Brain pericyte (primary cell): ENCODE measurements at places on chromosomes 1 and 21.

DNA sequence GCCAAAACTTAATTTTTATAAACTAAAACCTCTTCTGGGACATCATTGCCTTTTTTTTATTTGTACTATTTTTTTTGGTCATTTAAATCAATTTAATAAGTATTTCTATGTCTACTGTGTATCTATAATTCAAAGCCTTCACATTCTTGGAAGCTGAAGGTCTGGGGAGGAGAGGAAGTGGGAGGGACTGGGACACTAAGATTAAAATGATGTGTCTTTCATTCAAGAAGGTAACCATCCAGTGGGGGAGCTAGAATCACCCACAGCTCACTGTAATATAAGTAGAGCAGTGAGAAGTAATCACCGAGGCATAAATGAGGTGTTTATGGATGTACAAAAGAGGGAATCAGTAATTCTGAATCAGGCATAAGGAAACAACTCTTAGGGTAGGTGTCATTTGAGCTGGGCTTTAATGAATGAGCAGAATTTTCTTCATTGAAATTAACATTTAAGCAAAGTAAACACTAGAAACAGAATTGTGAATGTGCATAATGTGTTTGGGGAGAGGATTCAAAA is 52.8 kb downstream of the PTGER3 start:
- no peak for DNase-seq

GRCh38 chr1:75640137-75640536 is 29.2 kb upstream of the SLC44A5 start:
- DNase-seq: no peak

DNA sequence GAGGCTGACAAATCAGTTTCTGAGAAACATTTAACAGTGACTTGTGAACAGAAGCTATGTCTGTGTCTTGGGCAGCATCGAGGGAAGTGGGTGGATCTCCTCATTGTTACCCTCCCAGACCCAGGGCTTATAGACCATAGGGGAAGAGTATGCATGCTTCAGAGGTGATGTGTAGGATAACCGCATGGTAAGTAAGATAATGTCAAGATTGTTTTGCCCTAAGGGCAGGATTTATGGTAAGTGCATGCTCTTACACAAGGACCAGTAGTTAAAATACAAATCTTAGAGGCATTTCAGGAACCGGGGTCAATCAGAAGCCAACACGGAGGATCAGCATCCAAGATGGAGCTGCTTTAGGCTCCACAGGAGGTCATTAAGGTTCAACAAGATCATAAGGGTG is 7.7 kb upstream of the PRMT2 start:
- no peak for DNase-seq

DNA sequence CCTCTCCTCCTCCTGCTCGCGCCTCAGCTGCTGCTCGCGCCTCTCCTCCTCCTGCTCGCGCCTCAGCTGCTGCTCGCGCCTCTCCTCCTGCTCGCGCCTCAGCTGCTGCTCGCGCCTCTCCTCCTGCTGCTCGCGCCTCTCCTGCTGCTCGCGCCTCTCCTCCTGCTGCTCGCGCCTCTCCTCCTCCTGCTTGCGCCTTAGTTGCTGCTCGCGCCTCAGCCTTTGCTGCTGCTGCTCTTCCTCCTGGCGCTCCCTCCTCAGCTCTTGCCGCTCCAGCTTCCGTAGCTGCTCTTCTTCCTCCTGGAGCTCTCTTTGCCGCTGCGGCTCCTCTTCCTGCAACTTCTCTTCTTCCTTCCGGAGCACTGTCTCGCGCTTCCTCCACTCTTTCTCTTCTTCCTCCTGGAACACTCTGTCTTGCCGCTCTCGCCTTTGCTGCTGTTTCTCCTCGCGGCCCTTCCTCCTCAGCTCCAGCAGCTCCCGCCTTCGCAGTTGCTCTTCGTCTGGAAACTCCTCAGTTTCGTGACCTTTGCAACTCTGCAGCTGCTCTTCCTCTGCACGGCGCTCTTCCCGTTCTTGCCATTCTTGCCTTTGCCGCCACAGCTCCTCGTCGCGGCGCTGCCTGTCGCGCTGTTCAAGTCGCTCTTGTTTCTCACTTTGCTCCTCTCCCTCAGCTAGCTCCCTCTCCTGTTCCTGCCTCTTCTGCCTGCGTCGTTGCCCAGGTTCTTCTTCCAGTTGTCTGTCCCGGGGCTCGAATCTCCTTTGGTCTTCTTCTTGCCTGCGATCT is 3.0 kb downstream of the TCHH start:
- no peak for DNase-seq

- DNase-seq: no peak
Measured at GRCh38 chr21:32570456-32570855, 14.9 kb downstream of the TCP10L start.

GRCh38 chr1:55481634-55482033 is 266.5 kb upstream of the USP24 start:
- no peak for DNase-seq

DNA sequence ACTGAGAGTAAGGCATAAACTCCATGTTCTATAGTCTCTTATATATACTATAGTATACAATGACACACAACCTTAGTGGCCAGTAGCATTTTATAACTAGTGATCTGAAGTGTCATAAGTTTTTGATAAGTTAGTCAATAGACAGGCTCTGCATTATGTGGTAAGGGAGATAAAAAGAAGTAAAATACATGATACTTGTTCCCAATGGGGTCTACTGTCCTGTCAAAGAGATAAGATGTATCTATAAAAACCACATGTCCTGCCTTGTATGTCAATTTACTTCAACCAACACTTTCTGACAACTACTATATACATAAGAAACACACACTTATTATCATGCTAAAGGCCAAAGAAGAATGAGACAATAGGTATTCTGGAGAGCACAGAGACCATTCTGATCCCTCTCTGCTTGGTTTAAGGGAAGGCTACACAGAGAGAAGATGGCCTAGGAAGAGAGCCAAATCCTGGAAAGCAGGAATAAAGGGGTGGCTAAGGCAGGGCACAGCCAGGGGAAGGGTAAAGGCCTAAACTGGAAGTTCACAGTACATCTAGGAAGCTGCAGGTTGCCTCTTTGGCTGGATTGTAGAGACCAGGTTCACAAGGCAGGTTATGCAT is 91.4 kb downstream of the LYST start:
- DNase-seq: no peak

- no peak for DNase-seq
Measured at GRCh38 chr1:206691604-206692003, 6.9 kb downstream of the MAPKAPK2 start.

- no peak for DNase-seq
Measured at GRCh38 chr1:209029737-209030136, 553.8 kb upstream of the CAMK1G start.

GRCh38 chr1:74375376-74375775 is 137.0 kb downstream of the LRRC53 start:
- DNase-seq: no peak

- DNase-seq: no peak
Measured at GRCh38 chr1:200401708-200402107, 8.1 kb downstream of the ZNF281 start.

- no peak for DNase-seq
Measured at GRCh38 chr1:2019571-2020309, 595 bp downstream of the GABRD start.

GRCh38 chr21:17370263-17370662 is 142.6 kb upstream of the CXADR start:
- DNase-seq: no peak

- no peak for DNase-seq
Measured at GRCh38 chr21:44258056-44258725, 3.5 kb downstream of the DNMT3L start.

DNA sequence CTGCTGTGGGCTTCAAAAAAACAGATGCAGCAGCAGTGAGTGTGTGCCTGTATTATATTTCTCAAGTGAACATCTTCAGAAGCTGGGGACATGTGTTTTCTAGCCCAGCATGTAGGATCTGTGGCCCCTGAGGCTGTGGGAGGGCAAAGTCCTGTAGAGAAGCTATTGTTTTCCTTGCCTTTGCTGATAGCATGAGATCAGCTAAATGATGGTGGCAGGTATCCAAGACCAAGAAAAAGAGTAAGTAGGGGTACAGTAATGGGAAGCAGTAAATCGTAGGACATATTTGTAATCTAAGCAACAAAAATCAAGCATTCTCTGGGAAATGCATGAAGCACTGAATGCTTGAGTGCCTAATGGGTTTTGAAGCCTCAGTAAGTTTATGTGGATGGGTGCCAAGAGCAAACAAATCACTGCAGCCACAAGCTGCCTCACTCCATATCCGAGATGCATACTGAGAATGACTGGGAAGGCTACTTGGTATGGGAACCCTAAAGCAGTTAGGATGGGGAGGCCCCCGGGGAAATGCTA is 98.3 kb downstream of the CD58 start:
- DNase-seq: peak; percentile 97

DNA sequence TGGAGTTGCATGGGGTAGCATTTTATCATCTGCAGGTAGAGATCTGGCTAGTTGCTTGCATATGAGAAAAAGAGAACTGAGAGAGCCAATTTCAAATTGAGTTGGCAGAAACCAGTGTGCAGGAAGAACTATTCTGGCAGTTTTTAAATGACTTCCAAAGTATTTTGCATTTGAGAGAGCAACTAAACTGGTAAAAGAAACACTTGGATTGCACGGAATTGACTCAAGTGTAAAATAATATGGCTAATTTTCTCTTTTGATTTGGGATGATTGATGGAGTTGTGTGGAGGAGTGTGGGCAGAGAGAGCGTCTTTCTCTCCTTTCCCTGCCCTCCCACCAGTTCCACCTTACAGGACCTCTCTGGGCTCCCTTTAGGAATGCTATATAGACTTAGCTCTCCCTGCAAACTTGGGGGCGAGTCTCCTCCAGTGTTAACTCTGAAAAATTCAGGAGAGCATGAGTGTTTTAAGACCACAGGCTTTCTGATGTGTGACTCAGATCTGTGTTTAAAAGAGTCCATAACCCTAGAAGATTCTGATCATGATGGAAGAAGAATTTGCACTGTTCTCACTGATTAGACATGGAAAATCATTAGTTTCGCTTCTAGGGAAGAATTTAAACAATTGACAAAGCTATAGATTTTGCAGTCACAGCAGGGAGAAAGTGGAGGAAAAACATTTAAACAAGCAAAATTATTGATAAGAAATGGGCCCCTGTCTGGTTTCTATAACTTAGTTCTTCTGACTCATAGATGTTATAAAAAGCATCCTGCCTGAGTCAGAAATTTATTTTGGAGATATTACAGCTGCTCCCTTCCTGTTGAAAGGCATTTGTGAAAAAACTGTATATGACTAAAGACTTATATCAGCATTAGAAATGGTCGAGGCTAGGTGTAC is 24.9 kb upstream of the CTBS start:
- DNase-seq: no peak

DNA sequence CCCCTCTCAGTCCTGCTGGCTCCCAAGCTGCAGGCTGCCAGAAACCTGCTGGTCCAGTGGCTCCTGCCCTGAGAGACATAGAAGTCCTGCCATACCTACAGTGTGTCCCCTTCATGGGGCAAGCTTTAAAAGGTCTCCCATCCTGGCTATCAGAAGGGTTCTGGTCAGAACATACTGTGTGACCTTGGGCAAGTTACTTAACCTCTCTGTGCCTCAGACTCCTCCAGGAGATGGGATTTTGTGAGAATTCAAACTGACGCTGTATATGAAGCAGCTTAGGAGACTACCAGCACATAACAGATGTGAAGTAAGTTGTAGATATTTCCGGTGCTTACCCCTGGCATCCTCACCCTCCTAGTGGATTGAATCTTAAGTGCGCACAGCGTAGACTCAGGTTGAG is 8.7 kb upstream of the GJB5 start:
- DNase-seq: no peak

- DNase-seq: no peak
Measured at GRCh38 chr1:167950569-167950968, 13.7 kb upstream of the MPC2 start.

- no peak for DNase-seq
Measured at GRCh38 chr1:231694075-231694431, 67.5 kb downstream of the DISC1 start.

GRCh38 chr1:162716123-162716522 is 74.4 kb upstream of the HSD17B7 start:
- no peak for DNase-seq

DNA sequence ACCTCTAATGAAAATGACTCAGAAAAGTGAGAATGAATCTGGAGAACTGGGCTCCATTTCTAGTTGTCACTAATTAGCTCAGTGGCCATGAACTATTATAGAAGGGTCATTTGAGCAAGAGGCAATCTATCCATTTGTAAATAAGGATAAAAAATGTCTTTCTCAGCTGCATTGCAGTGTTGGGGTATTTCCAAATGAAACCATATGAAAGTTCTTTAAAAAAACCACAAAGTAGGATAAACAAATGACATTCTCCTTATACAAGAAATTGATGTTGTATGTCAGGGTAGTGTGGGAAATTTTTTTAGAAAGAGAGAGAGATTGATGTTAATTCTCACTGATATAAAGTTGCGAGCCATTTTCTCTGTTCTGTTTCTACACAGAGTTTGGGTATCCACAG is 26.0 kb downstream of the FMO3 start:
- no peak for DNase-seq

- DNase-seq: no peak
Measured at GRCh38 chr1:245432228-245432875, 277.6 kb downstream of the KIF26B start.

GRCh38 chr1:1116701-1117468 is 996 bp upstream of the C1orf159 start:
- no peak for DNase-seq

- no peak for DNase-seq
Measured at GRCh38 chr1:84861988-84862644, 30.9 kb downstream of the LPAR3 start.

GRCh38 chr21:46624050-46624449 is 11.4 kb upstream of the PRMT2 start:
- no peak for DNase-seq

- DNase-seq: no peak
Measured at GRCh38 chr1:29531596-29531995, 295.3 kb downstream of the PTPRU start.

- no peak for DNase-seq
Measured at GRCh38 chr1:204356997-204357396, 2.7 kb downstream of the PLEKHA6 start.

DNA sequence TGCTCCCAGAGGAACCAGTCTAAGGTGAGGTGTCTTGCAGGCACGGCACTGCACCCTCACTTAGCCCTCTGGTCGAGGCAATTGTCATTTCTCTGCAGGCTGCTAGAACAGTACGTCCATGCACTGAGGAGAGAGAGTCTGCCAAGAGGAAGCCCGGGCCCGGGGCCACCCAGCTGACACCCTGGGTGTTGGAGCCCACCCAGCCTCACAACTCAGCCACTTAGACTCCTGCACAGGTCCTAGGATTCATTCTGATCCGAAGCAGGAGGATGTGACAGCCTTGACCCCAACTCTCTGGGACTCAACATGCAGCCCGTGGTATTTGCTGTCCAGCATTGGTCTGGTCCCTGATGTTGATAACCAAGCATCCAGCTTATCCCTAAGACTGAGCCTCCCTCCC is 111.9 kb downstream of the ADSS2 start:
- DNase-seq: no peak

- no peak for DNase-seq
Measured at GRCh38 chr1:55893155-55893554, 678.0 kb upstream of the USP24 start.

GRCh38 chr1:16352842-16353535 is 709 bp upstream of the FBXO42 start:
- DNase-seq: no peak

- no peak for DNase-seq
Measured at GRCh38 chr1:222697826-222698225, 14.5 kb downstream of the AIDA start.
